ENCODE measurements at places on chromosomes 5 and 9.

DNA sequence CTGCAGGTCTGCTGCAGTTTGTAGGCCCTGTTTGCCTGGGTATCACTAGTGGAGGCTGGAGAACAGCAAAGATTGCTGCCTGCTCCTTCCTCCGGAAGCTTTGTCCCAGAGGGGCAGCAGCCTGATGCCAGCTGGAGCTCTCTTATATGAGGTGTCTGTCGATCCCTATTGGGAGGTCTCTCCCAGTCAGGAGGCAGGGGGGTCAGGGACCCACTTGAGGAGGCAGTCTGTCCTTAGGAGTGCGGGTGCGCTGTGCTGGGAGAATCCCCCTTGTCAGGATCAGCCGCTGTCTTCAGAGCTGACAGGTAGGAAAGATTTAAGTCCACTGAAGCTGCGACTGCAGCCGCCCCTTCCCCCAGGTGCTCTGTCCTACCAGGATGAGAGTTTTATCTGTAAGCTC lies 64.9 kb downstream of the CCDC171 start:
- DNase-seq: no peak

DNA sequence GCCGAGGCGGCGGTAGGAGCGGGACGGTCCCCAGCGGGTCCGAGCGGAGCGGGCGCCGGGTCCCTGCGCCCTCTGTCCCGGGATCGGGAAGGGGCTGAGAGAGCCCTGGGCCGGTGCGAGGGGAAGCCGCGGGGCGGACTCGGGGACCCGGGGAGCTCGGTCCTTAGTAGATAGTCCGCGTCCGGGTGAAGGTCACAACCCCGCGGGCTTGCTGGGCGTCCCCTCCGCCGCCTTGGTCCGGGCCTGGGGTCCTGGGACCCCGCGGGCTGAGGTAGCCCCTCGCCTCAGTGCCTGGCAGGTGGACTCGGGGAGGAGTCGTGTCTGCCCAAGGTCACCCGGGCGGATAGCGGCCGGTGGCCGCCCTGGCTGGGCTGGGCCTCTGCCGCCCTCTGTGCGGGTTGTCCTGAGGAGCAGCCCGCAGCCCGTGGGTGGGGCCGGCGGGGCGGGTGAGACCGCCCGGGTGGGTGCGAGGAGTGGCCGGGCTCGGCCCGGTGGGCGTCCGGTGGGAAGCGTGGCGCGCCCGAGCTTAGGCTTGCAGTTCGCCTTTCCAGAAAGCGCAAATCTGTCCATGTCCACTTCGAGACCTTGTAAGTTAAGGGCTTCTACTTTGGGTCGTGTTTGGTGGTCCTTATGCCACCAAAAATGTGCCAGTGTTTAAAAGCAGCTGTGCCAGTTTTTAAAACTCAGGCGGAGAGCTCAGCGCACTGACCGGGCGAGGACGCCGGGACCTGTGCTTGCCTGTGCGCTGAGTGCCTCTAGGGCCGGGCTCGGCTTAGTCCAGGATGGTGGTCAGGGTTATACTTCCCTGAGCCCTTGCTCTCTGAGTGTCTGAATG lies 554 bp downstream of the SDHA start:
- DNase-seq: no peak

DNA sequence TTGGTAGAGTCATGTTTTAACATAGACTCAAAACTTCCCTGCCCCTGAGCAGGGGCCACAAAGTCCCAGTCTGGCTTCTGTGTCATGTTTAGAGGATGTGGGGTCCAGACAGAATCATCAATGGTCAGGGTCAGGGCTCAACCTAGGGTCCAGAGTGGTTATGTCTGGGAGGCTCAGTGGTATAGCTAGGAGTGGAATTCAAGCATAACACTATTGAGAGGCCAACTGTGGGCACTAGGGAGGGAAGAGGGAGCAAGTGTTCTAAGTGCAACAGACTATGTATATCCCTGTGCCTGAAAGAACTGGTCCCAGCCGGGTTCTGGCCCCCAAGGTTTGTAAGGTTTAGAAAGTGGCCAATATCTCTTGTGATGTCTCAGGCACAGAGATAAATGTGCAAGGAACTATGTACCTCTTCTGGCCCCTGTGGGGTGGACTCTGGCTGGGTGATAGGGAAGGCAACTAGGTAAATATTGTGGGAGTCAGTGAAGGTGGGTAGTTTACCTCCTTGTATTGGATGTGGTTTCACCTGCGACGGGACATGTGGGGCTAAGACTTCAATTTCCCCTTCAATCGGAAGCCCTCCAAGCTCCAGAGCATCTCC lies 14.0 kb downstream of the MYORG start:
- no peak for DNase-seq

GRCh38 chr5:56818450-56819037 lies 3.2 kb downstream of the MAP3K1 start:
- DNase-seq: no peak

DNA sequence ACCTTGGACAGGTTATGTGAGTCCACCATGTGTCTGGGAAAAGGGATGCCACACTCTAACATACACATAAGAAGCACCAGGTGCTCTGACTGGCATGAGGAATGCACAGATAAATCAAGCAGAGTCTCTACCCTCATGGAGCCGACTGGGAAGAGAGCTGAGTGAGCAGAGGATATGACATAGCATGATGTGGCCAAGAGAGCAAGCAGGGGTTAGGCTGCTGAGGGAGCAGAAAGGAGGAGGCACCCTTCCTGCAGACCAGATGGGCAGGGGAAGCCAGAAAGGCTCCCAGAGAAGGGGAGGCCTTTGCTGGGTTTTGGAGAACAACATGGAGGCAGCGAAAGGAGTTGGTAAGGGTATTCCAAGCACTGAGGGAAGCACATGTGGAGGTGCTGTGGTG lies 223.1 kb downstream of the GNA14 start:
- no peak for DNase-seq

DNA sequence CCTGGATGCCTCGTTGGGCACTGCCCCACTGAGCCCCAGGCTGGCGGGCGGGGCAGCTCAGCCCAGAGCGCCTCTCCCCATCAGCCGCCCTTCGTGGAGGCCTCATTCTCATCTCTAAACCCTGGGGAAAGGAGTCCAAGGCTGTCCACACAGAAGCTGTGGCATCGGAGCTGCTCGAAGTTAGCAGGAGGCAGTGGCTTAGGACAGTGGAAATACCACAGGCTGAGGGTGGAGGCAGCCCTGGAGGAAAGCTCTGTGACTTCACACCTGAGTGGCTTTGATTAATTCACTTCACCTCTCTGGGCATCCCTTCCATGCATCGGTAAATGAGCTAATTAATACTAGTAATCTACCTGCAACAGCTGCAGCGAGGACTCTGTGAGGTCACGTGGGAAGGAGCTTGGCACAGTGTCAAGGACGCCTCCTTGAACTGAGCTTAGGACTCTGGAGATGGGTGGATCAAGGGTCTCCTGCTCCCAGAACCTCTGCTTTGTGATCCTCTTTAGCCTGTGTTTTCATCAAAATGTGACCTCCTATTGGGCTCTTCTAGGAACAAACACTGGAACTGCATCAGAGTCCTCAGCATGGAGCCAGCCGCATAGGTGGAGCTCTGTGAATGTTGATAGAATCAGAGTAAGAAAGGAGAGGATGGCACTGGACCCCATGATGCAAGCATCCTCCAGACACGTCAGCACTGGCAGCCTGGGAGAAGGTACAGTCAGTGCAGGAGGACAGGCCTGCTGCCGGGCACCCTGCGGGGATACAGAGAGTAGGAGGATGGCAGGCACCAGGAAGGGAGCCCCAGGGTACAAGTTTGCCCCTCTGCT lies 842 bp upstream of the ANGPTL2 start:
- no peak for DNase-seq

DNA sequence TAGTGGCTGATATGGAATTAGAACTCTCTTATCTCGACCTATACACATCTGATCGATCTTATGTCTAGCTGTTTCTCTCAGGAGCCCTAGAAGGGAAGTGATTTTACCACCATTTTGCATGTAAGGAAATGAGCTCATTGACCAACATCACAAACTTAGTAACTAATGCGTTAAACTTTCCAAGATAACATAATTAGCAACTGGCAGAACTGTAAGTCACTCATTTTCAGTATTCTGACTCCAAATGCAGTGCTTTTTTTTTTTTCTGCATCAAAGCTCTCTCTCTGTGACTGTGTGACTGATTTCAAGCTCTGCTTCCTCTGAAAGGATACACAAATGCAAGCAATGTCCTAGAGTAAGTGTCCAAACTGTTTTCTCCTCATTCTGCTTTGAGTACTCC lies 68.1 kb upstream of the FBXL7 start:
- no peak for DNase-seq

- no peak for DNase-seq
Observed at GRCh38 chr9:97556721-97557605, 55.5 kb downstream of the TMOD1 start.

DNA sequence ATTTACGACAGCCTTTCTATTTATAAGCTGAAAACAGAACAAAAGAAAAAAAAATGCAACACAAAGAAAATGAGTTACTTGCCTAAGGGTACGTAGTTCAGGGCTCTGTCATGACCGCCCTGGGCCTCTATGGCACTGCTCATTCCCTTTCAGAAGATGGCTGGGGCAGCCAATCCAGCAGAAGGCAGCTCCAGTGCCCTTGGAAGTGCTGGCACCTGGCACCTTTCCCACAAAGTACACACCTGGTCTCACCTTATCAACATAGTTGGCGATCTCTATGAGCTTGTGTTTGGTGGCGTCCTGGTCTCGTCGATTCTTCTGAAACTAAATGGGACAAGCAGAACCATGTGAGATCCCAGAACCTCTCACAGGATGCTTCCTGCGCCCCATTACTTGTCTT lies 53.2 kb downstream of the NIPAL4 start:
- no peak for DNase-seq

DNA sequence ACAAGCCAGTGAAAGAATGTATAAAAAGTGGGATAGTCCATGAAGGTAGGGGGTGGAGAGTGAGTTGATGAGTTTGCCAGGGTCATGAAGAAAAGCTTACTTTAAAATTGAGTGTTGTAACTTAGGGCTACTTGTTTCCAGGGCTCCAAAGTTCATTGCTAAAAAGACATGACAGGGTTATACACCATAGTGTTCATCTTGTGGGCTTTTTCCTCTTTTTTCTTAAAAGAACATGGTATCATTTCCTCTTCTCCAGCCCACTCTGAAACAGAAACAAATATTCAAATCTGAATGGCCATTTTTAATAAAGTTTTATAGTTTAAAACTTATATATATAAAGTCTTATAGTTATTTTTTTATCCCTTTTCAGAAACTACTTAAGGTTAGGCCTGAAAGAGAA lies 115.7 kb upstream of the SMC2 start:
- DNase-seq: no peak

GRCh38 chr5:93072831-93073459 lies 508.1 kb downstream of the NR2F1-AS1 start:
- no peak for DNase-seq

- no peak for DNase-seq
Observed at GRCh38 chr5:129905473-129906176, 1.4 kb downstream of the CHSY3 start.

DNA sequence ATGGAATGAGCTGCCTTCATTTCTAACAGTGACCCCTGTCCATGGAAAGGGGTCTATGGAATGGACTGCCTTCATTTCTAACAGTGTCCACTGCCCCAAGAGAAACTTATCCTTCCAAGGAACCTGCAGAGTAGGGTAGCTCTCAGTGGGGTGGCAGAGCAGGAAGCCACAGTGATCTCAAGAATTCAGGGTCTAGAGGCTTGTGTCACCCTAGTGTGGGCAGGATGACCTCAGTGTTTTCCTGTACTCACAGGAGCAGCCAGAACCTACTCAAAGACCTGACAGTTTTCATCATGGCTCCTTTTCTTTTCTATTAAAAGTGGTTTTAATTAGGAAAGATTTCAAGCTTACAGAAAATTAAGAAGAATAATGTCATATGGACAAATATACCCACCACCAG lies 27.5 kb downstream of the SEC61B start:
- DNase-seq: no peak
